ENCODE measurements at places on chromosomes 3 and 15.

DNA sequence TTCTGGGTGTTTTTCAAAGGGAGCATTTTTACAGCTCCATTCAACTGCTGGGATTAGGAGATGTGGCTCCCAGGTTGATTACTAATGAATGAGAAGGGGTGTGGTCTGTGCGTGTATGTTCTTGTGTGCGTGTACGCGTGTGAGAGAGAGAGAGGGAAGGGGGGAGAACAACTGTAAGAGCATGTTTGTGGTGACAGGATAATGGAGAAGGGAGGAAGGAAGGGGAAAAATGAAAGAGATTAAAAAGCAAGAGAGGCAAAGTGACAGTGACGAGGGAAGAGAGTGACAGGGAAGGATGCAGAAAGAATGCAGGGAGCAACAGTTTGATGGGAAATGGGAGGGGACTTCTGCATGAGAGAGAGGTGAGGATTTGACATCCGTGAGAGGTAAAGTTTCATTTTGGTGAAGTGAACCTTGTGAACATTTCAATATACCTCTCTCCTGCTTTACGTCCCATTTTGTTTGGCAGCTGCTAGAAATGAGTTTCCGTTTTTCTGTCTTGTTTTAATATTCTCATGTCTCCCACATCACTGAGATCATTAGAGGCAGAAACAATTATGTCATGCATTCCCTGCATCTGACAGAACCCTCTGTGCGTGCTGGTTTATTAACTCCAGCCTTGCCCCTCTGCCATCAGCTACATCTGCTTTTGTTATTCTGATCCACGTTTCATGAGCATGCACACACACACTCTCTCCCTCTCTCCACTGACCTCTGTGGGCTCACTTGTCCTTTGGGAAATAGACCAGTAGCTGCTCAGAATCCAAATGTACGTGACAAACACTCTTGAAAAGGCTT lies 161.6 kb downstream of the GAP43 start:
- DNase-seq, result no peak

DNA sequence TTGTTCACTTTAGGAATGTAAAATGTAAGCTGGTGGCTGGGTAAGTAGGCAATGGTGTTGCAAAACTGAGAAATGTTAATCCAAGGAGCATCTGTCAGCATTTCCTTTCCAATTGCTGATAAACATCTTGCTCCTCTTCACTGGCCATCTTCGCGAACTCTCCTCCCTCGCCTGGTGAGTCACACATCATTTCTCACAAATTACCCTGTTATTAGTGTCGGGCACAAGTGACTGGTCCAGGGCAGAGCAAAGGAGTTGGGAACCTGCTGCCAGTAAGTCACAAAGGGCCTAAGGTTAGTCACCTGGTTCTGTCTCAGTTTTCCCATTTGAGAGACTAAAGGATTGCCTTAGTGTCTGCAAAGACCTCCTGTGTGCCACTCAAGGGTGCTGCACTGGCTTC lies 13.0 kb downstream of the CERS3 start:
- no peak for DNase-seq

- DNase-seq, result peak; percentile 20
Measured at GRCh38 chr15:58472821-58473581, 41.2 kb downstream of the LIPC start.

GRCh38 chr3:17357035-17357710 lies 385.3 kb downstream of the TBC1D5 start:
- no peak for DNase-seq

DNA sequence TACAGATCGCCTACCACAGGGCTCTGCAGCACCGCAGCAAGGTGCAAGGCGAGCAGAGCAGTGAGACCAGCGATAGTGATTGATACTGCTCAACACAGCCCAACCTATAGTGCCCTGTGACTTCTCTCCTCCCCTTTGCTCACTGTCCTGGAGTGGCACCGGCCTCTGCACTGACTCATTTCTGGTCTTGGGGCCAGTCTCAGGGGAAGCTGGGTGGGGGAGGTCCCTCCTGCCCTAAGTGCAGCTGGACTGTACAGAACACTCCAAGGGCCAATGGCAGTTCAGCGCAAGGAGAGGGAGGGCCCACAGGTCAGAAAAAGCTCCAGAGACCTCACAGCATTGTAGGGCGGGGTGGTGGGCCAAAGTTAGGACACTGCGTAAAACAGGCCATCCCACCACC lies 2.5 kb upstream of the OGG1 start:
- DNase-seq, result no peak

- DNase-seq, result no peak
Measured at GRCh38 chr15:39792025-39792843, 9.6 kb upstream of the FSIP1 start.

DNA sequence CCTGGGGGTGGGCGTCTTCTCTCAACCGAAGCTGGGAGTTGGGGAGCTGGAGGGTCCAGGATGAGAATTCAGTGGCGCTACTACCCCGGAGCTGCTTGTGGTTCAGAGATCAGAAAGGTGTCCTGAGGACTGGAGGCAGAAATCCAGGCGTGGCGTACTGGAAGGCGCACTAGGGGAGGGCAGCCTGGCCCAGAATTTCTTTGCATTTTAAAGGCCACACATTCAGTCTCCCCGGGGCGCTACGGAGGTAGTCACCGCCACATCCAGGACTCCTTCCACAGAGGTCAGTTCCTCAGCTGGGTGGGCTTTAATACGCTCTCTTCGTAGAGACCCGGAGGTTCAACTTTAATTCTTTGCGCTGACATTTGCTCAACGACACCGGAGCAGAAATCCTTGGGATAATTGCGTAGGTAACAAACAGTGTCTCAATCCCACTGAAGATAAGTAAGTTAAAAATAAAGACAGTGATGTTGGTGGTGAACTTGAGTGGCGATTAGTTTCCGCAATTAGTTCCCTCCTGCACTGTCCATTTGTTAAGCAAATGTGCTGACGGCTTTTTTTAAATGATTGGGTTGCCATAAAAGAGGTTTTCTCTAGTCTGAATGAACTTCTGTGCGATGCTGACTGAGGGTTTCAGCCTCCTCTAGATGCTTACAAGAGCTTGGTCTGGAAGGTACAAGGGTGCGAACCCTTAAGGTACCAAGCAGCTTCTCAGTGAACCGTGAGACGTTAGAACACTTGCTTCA lies 535 bp downstream of the MCTP2 start:
- DNase-seq, result no peak

GRCh38 chr3:160169139-160169976 lies 55.9 kb upstream of the C3orf80 start:
- no peak for DNase-seq

DNA sequence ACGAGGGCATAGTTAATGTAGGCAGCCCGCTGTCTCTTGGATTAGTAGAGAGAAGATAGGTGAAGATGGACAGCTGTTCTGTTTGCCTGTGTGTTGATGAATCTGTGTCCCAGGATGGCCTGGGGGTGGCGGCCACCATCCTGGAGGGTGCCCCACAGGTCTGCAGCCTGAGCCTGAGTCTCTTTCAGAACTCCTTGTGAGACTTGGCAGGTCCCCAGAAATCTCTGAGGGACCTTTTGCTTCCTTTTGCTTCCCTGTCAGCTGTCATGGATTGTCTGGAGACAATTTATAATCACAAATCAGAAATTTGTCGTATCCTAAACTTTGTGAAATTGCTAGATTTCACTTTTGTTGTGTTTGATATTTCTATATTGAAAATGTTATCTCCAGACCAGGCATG lies 17.4 kb downstream of the FAN1 start:
- no peak for DNase-seq

- no peak for DNase-seq
Measured at GRCh38 chr3:57863380-57863779, 107.3 kb downstream of the SLMAP start.

DNA sequence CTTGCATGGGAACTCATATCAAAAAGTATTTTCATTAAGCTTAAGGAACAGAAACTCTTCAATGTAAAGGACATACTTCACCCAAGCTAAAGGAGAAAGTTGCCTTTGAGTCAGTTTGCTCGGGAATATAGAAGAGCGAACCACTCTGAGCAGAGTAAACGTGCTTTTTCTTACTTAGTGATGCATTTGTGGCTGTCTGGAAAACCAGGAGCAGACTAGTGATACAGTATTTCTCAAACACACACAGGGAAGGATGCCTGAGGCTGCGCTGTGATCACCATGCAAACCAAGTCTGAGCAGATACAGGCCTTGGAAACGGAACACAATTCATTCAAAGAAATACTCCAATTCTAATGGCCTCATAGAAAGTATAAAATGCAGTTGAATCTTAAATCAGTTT lies 121.0 kb upstream of the CDIN1 start:
- DNase-seq, result no peak

GRCh38 chr3:50008931-50009330 lies 69.0 kb downstream of the RBM6 start:
- DNase-seq, result no peak

DNA sequence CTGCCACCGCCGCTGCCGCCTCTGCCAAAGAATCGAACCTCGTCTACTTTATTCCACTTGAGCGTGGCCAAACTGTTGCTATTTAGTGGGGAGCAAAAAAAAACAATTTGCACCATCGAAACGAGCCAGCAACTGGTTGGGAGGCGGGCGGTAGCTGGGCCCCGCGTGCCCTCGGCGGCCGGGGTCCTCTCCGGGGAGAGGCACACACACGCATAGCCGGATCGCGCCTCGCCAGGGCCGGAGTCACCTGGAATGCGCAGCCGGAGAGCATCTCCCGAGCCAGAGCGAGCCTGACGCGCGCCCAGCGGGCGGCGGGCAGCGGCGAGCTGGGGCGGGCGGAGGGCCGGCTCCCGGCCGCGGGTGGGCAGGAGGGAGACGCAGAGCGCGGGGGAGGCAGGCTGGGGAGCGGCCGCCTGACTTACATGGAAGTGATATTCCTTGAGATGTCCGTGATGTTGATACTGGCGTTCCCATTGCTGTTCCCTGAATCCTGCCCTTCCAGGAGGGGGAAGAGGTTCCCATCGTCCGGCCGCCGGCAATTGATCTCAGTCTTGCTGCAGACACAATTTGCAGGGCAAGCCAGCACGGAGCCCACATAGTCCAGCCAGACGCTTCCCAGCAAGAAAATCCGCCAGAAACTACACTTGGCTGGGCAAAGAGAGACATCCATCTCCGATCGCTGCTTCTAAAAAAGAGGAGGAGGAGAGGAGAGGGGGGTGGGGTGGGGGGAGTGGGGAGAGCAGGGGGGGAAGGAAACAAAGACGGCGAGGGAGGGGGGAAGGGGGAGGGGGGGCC lies 858 bp downstream of the NTRK3 start:
- DNase-seq, result no peak

DNA sequence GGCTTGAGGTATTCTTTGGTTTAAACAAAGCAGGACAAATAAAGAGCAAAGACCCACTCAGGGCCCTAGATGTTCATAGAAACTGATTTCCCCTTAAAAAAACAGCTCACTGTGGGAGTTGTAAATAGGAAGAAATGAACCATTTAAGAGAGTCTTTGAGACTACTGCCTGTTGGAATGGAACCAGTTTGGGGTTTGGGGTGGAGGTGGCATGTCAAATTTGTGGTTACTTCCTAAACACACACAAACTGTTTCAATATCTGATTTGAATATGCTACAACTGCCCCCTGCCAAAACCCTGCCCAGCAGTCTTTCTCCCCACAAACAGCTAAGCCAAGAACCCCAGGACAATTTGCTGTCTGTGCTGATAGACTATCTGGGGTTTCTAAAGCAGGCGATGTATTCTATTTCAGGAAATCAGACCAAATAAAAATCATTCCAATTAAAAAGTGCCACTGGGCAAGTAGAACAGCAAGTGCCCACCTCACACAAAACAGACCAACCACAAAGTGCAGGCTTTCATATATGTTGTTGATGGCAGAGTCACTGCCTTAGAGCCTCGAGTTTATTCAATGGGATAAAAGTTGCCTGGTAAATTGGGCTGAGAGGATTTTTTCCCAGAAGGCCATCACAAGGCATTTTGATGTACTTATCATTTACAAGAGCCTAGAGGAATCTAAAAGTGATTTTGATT lies 293.9 kb upstream of the PROK2 start:
- no peak for DNase-seq

- no peak for DNase-seq
Measured at GRCh38 chr3:107085261-107085660, 292.0 kb upstream of the CCDC54 start.

DNA sequence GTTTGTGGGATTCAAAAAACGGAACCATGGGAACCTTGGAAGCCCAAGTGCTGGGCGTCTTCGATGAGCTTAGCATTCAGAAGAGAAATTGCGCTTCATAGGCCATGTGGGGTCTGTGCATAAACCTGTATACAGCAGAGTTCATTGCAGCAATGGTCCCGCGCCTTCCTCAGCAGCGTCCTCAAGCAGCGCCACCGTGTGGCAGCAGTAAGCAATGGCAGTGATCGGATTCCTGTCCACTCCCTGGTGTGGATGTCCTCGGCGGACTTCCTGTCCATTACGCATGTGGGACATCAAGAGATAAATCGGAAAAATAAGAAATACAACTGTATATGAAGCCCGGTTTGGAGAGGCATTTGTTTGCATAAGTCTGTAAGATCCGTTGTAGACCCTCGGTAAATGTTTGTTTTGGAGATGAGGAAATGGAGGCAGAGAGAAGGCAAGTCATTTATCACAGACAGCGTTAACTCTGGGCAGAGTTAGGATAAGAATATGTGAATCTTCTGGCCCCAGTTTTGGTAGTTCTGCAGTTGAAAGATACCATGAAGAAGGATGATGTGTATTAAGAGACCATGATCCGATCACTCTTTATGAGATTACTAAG lies 57.7 kb downstream of the CNTN4 start:
- no peak for DNase-seq

GRCh38 chr3:45817831-45818522 lies 21.6 kb upstream of the SLC6A20 start:
- no peak for DNase-seq

Data from stimulated activated CD8-positive, alpha-beta memory T cell treated with anti-CD3 and anti-CD28 coated beads, Interleukin-4, amount 100 ng/mL, for 24 hours (primary cell).